Mucosa of descending colon (tissue), 3 donors: ENCODE measurements at places on chromosomes 1 and 21.

DNA sequence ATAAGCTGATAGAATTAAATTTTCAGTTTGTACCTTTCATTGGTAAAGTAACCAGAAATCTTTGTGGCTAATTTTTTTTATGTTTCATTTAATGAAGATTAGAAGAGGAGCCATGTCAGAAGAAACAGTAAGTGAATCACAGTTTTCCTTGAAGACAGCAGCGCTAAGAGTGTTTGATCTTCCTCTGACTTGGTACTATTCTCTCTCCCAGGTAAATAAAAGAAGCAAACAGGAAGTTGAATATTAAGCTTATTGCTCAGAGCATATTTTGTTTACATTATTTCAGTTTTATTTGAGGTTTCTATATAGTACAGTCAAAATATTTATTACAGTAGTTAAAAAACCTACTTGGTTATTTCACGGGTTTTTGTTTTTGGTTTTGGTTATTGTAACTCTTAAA is 3.7 kb downstream of the MIGA1 start:
- no peak for DNase-seq

DNA sequence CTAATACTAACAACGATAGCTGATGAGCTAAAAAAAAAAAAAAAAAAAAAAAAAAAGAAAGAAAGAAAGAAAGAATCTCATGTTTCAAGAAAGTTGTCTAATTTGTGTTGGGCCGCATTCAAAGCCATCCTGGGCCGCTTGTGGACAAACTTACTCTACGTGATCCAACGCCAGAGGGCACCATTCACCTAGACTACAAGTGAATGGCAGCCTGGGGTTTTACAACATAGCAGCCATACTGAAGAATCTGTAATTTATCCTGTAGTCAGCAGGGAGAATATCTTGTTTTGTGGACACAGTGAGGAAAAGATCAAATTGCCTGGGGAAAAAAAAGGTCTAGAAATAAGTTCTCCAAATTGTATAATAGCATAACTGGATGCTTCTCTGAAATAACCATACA is 47.0 kb downstream of the CYP2J2 start:
- DNase-seq = peak; percentile 97

- DNase-seq = no peak
Observed at GRCh38 chr1:29171089-29171488, 10.6 kb downstream of the SRSF4 start.

DNA sequence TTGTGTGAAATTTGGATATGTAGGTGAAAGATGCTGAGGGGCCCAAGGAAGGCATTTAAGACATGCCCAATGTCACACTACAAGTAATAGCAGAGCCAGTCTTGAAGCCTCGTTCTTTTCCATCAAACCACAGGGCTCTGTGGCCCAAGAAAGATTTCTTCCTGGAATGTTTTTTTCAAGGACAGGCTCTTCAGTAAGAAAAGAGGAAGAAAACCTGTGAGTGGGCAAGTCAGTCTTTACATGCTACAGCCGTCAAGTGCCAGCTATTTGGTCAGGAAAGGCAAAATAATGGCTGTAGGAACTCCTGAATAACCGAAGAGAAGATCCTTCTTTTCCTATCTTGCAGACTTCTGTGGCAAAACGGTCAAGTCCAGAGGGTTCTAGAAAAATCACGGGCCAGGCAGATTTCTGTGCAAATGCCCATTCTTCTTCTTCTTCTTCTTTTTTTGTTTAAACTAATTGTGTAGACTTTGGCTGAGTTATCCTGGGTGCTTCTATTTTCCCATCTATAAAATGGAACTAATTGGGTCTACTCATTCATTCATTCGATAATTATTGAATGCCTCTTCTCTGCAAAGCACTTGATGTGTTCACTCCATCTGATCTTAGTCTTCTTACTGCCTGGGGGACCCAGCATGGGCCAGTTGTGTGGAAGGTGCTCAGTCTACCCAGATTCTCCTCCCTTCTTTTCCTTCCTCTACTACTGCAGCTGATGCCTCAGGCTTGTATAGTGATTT is 1.9 kb upstream of the ID3 start:
- no peak for DNase-seq

DNA sequence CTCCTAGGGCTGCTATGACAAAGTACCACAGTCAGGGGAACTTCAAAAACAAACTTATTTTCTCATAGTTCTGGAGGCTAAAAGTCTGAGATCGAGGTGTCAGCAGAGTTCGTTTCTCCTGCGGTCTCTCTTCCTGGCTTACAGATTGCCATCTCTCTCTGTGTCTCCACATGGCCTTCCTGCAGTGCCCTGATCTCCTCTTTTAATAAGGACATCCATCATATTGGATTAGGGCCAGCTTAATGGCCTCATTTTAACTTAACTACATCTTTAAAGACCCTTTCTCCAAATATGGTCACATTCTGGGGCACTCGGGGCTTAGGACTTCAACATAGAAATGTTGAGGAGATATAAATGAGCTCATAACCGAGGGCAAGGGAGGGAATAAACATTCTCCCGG is 12.2 kb downstream of the C1orf74 start:
- no peak for DNase-seq

DNA sequence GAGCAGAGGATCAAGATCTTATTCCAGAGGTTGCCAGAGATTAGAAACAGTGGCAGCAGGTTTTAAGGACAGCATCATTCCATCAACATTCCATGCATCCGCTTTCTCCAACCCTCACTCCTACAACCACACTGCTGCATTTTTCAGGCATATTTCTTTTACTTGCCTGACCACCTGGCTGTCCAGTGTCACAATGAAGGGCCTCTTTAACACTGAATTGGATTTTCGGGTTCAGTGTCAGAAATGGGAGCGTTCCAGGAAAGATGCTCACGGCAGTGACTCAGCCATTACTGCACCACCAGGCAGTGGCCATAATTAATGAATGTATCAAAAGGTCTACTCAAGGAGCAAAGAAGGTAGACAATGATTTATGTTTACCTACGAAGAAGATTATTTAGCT is 200.4 kb upstream of the ESRRG start:
- no peak for DNase-seq

DNA sequence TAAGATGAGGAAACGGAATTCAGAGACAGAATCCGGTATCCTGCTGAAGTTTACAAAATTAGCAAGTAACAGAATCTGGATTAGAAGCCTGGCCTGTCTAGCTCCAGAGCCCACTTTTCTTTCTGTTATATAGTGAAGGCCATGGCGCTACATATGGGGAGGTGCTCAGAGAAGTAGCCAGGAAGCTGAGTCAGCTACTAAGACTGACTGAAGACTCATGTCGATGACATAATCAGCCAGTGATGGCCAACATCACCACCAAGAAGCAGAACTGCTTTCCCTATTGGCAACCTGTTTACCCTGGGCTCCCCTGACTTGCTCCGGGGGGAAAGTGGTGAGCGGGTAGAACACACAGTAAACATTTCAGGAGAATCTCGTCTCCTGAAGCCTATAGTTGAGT is 18.8 kb downstream of the LRRC52 start:
- no peak for DNase-seq

DNA sequence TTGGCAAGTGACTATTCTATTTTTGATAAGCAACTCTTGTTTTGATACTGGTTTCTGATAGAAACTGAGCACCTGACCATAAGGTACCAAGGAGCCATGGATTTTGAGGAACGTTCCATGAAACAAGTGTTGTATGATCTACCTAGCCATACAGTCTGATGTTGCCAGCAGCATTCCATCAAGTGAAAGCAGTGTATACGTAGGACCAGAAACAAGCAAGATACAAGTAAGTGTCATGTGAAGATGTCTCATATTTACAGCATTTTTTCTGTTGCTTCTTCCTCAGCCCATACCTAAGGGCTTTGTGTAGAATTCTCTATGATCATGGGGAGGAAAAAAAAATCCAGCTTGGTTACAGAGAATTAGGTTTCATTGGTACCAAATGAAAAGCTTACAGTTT is 55.6 kb upstream of the RABGAP1L start:
- DNase-seq = no peak

GRCh38 chr1:165501330-165501969 is 42.4 kb upstream of the LRRC52 start:
- no peak for DNase-seq

DNA sequence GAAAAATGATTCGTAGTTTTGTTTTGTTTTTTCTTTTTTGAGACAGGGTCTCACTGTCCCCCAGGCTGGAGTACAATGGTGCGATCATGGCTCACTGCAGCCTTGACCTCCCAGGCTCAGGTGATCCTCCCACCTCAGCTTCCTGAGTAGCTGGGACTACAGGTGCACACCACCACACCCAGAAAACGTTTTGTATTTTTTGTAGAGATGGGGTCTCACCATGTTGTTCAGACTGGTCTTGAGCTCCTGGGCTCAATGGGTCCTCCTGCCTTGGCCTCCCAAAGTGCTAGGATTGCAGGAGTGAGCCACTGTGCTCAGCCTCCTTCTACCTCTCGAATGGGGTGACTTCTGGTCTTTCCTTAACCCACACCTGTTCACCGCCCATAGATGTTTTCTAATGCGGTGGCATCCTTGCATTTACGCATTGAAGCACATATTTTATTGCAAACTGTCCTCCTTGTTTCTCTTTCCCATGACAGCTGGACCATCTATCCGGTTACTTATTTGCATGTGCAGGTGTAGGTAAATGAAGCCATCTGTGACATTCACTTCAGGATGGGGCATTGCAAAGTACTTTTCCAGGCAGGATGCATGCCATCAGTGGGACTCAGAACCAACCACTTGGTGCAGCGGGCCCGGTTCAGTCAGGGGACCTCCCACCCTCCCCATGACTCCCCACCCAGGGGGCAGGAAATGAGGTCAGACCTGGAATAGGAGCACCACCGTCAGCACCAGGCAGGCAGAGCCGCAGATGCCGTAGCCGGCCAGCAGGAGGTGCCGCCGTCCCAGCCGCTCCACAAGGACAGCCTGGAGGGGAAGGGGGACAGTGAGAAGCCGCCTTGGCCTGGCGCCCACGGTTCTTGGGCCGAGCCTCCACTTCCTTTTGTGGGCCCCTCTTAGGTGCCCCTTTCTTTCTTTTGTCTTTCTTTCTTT is 16.5 kb downstream of the SLC2A7 start:
- DNase-seq = peak; percentile 59

- no peak for DNase-seq
Observed at GRCh38 chr1:8342325-8342724, 24.4 kb downstream of the SLC45A1 start.

GRCh38 chr1:41745022-41745421 is 173.7 kb downstream of the HIVEP3 start:
- no peak for DNase-seq

- no peak for DNase-seq
Observed at GRCh38 chr1:40930174-40930964, 49.1 kb upstream of the CTPS1 start.

DNA sequence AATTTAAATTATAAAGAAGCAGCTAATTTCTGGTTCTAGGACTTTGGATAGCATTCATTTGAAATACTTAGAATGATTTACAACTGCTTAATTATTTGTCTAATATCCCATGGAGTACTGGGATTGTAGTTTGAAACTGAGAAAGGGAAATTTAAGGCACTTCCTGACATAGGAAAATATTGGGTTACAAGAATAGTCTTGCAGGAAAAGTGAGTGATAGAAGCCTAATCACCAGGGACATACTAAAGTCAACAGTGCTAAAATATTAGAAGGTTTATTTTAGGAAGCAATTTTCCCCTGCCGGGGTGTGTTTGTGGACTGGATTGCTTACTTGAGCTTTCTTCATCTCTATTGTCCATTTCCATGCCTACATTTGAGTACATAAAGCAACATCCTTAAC is 661.6 kb downstream of the ADGRL2 start:
- DNase-seq = no peak

GRCh38 chr1:112769611-112770010 is 54.5 kb upstream of the PPM1J start:
- DNase-seq = no peak

GRCh38 chr1:56547473-56547872 is 31.9 kb downstream of the PLPP3 start:
- no peak for DNase-seq

DNA sequence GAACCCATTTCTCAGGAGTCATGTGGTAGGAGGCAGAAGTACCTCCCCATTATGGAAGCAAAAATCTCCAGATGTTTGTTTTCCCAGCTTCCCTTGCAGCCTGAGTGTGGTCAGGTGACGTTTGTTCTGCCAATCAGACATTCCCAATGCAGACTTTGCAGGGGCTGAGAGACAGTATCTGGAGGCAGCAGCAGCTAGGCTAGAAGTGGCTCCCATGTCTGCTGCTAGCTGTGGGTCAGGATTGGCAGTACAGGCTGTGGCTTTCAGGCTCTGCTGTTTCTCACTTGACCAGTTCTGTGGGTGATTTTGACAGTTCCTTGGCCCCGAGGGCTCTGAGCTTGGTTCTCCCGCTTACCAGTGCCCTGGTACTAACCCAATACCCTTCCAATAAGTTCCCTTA is 58.6 kb upstream of the NBPF3 start:
- DNase-seq = no peak

DNA sequence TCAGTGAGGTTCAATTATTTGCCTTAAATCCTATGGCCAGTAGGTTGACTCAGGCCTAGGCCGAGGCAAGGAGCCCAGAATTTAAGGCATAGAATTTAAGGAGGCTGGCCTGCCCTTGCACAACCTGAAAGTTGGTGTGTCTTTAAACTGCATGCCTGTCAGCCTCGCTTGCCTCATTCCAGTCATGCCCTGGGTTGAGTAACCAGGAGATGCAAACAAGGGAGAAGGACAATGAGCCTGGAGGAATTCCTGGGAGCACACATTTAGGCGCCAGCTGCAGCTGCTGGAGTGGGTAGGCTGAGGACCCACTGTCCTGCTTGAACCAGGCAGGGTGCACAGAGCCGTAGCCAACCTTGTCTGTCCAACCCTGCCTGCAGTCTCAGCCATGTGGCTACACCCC is 11.7 kb downstream of the CD2 start:
- DNase-seq = no peak

DNA sequence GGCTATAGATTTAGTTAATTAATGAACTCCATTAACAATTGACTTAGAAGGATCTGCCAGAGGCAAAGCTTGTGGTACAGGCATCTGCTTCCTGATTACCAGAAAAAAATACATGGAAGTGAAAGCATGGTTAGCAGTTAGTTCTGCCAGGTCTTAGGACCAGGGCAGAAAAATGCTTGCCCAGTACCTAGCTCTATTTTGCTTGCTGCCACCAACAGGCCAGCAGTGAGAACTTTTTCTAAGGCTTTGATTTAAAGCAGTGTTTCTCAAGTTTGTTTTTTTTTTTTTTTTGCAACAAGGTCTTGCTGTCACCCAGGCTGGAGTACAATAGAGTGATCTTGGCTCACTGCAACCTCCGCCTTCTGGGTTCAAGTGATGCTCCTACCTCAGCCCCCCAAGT is 16.4 kb upstream of the MTF1 start:
- DNase-seq = no peak
